CD8-positive, alpha-beta memory T cell (primary cell): ENCODE measurements at places on chromosomes 16 and 17. TPM values are rescaled to one million over a fixed set of nuclear protein-coding genes. Genes with fewer than 3 reads are reported as not detected.

The CACNG4 gene
- total RNA-seq: not detected

DNA sequence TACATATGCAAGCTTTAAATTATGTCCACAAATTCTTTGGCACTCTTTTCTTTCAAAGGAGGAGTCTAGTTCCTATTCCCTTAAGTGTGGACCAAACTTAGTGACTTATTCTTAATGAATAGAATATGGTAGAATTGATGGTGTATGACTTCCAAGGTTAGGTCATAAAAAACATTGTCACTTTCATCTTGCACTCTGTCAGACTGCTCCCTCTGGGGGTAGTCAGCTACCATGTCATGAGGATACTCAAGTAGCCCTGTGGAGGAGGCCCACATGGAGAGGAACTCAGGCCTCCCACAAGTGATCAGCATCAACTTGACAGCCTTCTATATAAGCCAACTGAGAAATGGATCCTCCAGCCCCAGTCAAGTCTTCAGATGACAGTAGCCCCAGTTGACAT lies 58.0 kb upstream of the SCNN1B start:
- no peak for DNase-seq
- no peaks in the 10 kb centered on the region for H3K4me1 ChIP-seq
- no peak overlapping the region for H3K27ac ChIP-seq
- H3K27me3 ChIP-seq: no peaks in the 10 kb centered on the region

- peaks cover 17% of the 10 kb centered on the region for H3K4me1 ChIP-seq
- no peak overlapping the region for H3K4me3 ChIP-seq
- no peaks in the 10 kb centered on the region for H3K36me3 ChIP-seq
- no peak for DNase-seq
- no peak overlapping the region for H3K27ac ChIP-seq
- H3K27me3 ChIP-seq: no peaks in the 10 kb centered on the region
Observed at GRCh38 chr17:76106703-76107102, 3.1 kb upstream of the EXOC7 start.

- no peaks in the 10 kb centered on the region for H3K27me3 ChIP-seq
- H3K4me1 ChIP-seq: no peaks in the 10 kb centered on the region
- H3K27ac ChIP-seq: no peak overlapping the region
- H3K36me3 ChIP-seq: no peaks in the 10 kb centered on the region
- no peak for DNase-seq
Observed at GRCh38 chr17:30200106-30200505, 35.4 kb downstream of the SLC6A4 start.

DNA sequence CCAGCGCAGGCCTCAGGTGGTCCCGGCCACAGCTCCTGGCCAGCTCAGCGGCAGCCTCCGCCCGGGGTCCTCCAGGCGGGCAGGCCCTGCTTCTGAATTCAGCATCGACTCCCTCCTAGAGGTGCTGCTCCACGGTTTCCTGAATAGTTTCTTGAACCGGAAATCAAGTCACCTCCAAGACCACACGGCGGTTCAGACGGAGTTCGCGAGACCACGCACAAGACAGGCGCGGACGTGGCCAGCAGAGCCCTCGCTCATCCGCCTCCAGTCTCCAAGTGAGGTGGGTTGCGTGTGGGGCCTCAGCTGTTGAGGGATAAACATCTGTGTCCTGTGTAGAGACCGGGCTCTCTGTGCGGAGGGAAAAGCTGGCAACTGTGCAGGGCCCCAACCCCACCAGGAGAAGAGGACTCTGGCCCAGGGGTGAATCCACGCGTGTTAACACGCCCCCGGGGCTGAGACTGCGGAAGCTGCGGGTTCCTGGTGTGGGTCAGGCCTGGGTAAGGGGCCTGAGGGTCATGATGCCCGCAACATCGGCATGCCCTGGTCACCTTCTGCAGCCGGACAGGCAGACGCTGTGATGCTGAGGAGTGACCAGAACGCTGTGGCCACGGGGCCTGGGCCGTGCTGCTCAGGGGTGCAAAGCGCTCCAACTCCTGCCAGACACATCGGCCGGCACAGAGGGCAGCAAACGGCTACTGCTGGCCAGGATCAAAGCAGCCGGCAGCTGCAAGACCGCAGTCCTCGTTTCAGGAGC lies 55.0 kb upstream of the METRNL start:
- no peaks in the 10 kb centered on the region for H3K4me1 ChIP-seq
- DNase-seq: no peak
- H3K4me3 ChIP-seq: no peak overlapping the region
- H3K27me3 ChIP-seq: no peaks in the 10 kb centered on the region
